ENCODE measurements at places on chromosomes 11 and 22. TPM values are rescaled to one million over a fixed set of nuclear protein-coding genes. Genes with fewer than 3 reads are reported as not detected.

DNA sequence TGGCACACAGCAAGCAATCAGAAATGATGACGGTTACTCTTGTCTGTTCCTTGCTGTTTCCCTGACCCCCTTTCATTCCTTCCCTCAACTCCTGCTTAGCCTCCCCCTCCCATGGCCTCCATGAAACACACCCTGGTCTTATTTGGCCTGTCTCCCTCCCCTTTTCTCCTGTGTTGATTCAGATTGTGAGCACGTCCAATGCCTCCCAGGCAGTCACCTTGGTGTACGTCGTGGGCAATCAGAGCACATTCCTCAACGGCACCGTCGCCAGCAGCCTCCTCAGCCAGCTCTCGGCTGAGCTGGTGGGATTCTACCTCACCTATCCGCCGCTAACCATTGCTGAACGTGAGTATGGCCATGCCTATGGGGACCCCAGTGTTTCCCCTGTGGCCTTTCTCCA is 141.1 kb downstream of the C11orf91 start:
- no peak for DNase-seq

GRCh38 chr11:126857860-126858808 is 142.4 kb downstream of the KIRREL3 start:
- no peak for DNase-seq

DNA sequence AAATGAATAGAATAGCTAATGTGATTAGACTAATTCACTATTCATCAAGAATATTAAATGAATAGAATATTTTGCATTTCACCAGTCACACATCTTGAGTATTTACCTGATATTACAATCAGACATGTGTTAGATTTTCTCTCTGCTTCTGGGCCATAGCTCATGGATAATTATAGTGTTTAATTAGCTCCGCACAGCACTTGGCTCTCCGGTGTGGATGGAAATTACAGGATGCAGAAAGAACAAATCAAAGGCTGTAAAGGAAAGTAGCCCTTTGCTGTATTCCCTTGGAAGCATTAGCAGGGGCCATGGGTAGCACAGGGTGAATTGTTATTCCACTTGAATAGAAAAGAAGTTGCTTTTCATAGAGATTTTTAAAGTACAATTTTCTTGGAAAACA is 320.3 kb upstream of the SORL1-AS1 start:
- no peak for DNase-seq

DNA sequence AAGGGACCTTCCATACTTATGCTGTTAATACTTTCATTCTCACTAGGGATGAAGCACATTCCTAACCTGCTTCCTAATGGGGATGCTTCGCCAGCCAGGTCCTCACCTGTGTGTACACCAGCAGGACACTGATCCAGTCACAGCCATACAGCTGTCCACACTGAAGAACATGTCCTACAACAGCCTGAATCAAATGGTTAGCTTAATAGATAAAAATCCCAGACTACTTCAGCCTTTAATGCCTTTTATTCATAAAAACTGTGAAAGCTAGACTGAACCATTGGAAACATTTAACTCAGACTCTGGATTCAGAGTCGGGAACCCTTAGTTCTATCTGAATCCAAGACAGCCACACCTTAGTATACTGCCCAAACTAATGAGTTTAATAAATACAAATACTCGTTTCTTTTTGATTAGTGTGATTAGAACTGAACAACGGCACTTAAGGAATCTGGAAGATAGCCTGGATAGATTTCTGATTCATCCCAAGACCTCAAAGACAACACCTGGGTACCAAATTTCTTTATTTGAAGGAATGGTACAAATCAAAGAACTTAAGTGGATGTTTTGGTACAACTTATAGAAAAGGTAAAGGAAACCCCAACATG is 3.3 kb downstream of the FTH1 start:
- no peak for DNase-seq

DNA sequence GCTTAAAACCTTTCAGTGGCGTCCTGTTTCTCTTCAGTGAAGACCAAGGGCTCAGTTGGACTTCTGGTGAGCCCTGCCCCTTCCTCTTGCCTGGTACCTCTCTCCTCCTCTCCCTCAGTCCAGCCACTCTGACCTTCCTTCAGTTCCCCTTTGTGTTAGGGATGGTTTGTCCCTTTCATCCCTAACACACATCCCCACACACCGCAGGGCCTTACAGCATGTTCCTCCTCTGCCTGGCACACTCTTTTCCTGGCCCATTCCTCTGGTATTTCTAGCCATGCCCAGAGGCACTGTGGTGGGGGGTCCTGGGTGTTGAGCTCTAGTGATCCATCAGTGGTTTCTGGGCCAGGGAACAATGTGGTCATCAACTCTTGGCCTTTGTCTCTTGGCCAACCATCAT is 21.4 kb downstream of the GNAZ start:
- DNase-seq = no peak

GRCh38 chr11:72833811-72834493 is 19.7 kb downstream of the ATG16L2 start:
- no peak for DNase-seq

Gene RIN1
- total RNA-seq = 7.2 TPM

Gene IL10RA
- not detected for total RNA-seq

Gene ACRV1
- total RNA-seq = not detected

Gene OR8D1
- not detected for total RNA-seq

Gene MUC5B
- 0.07 TPM for total RNA-seq

Gene MUC5AC
- total RNA-seq = not detected

Gene NRXN2
- total RNA-seq = 0.85 TPM

Gene MEI1
- not detected for total RNA-seq
